ENCODE measurements at places on chromosomes 11 and 22.

DNA sequence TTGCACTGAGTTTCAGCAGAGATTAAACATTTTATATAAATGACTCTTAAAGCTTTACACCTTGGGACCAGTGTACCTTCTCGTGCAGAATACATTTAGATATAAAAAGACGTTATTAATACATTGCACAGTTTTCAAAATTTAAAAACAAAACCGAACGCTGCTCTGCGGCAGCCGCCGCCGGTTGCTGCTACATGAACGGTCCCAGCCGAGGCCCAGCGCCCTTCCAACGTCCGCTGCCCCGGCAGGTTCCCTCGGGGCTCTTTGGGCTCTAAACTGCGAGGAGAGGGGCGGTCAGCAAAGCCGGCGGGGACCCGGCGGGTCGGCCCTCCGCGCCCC lies 2.0 kb downstream of the CDKN1C start:
- DNase-seq = no peak

- no peak for DNase-seq
These were observed 46.1 kb downstream of the PHF21A start for GRCh38 chr11:46075168-46075567.

DNA sequence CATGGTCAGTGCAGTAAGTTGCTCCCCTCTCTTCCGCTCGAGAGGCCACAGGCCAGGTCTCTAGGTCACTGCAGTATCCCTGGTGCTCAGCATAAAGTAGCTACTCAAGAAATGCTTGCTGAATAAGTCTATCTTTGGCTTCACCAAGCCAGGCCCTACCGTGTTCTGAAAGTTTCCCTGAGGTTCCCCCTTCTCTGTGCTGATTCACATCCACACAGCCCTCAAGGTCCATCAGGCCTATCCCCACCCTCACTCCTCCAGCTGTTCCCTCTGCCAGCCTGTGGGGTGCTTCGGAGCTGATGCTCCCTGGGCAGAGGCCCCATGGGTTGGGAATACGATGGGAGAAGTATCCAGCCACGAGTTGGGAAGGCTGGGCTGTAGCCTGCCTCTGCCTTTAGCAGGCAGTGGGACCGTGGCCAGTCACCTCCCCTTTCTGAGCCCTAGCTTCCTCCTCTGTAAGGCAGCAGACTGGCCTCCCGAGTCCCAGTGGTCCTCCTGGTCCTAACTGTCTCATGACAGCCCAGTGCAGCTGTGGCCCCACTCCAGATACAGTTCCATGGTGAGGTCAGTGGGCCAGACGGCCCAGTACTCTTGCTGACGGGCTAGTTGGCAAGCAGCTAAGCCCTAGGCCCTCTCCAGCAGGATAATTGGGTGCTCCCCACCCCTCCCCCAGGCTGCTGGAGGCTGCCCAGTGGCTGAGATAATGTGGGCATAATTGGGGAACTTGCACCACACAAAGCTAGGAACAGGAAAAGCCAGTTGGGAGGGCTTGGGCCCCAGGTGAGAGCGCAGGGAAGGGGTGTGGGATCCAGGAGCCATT lies 48.2 kb downstream of the NECTIN1 start:
- no peak for DNase-seq

DNA sequence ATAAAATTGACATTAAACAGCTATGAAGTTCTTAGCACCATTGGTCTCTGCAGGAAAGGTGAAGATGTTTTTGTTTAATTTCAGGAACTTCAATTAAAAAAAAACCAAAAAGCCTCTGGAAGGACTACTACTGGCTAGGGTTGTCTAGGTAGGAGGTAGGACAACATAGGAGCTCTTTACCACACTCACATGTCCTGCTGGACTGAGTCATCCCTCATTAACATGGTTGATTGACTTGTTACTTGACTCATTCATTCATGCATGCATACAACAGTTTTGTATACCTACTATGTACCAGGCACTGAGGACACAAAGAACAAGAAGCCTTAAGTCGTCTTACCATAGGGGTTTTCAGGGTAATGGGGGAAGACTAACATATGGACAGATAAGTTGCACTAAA lies 216.9 kb upstream of the ARHGAP20 start:
- DNase-seq = no peak

GRCh38 chr22:39686178-39686620 lies 115.6 kb downstream of the CACNA1I start:
- no peak for DNase-seq

GRCh38 chr11:11732116-11732515 lies 109.7 kb upstream of the USP47 start:
- no peak for DNase-seq

DNA sequence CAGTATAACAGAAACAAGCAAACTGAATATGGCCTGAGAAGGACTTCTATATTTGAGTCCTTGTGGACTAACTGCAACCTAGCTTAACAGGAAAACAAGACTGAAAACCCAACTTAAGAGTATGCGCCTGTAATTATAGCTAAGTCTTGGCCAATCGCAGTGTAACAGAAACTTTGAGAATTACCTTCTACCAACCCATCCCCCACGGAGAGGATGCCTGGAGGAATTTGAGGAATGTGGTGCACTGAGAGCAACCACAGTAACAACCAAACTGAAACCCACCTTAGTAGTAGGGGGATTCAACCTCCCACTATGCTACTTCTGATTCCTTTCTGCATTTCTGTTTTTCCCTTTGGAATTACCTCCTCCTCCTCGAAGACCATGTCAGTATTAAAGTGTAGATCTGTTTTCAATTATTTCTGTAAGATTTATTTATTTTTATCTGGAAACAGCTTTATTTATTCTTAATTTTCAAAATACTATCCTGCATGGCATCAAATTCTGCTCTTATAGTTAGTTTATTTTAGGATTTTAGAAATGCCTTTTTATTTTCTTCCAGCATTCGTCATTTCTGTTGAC lies 393.6 kb downstream of the KCNA4 start:
- no peak for DNase-seq

DNA sequence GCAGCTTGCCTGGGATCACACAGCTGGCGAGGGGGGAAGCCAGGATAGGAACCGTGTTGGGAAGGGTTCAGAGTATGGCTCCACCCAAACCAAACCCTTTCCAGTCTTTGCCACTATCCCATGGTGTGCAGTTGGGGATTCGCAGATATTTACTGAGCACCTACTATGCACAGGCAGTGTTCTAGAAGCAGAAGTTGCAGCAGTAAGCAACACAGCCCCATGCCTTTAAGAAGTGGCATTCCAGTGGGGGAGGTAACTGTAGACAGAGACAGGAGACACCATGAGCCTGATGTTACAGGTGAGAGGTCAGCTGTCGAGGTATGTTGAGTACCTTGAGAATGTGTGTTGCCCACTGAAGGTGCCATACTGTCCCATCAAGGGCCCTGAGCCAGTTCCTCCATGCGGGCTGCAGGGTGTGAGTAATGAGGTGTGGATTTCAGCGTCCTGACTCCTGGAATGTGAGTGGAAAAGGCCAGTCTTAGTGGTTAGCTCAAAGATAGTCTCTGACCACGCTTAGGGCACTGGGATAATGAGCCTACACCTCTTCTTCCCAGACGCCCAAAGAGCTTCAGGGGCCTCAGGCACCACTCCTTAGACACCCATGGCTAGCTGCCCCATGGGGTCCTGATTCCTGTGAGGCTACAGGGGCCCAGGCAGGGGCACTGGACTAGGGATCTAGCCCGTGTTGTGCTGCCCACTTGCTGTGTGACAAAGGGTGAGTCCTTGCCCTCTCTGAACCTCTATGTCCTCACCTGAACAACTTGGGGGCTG lies 71.8 kb upstream of the TP53I11 start:
- DNase-seq = no peak

GRCh38 chr11:45674481-45675190 lies 9.2 kb upstream of the CHST1 start:
- no peak for DNase-seq

DNA sequence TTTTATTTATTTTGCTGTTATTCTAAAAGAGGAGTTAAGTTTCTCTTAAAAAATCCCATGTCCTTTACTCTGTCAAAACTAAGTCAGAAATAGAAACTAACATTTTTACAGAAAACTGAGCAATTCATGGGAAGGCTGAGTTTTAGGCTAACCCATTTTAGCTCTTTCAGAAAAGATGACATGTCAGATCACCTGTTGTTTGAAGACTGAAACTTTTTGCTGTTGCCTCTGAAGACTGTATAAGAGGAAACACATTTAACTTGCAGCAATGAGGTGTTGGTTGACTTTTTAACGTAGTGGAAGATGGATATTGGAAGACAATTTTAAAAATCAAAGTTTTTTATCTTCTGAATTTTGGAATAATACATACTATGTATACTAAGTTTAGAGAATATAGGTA lies 115.4 kb downstream of the METTL15 start:
- no peak for DNase-seq

DNA sequence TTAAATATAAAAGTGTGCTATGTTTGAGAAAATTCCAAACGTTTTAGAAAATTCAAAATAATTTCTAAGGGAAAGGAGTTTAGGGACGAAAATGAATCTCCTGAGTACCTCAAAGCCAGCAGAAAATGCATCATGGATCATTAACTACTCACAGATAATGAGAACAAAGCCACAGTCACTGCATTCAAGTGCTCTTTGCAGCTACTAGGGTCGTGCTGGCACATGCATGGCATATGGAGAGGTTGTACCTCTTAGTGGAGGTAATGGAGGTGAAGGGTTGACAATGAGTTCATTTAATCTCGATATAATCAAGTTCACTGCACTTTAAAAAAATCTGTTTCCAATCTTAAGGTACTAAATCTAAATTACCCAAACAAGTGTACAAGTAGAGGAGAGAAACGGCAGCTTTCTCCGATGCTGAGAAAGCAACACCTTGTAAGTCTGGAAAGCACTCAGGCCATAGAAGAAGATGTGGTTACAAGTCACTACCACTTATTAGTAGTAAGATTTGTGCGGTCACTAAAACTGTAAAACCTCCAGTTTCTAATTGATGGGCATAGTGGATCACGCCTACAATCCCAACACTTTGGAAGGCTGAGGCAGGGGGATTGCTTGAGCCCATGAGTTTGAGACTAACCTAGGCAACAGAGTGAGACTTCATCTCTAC lies 261.1 kb upstream of the ANO3 start:
- peak; percentile 99 for DNase-seq

GRCh38 chr11:88779577-88779976 lies 286.2 kb downstream of the GRM5 start:
- no peak for DNase-seq

- no peak for DNase-seq
These were observed 24.0 kb downstream of the PIK3IP1 start for GRCh38 chr22:31268281-31268680.
